ENCODE measurements at places on chromosomes 4 and X.

- DNase-seq: no peak
These were observed 104.1 kb upstream of the DHX15 start for GRCh38 chr4:24688453-24688852.

- DNase-seq: peak; percentile 61
These were observed 52.4 kb upstream of the TMEM33 start for GRCh38 chr4:41882625-41883347.

DNA sequence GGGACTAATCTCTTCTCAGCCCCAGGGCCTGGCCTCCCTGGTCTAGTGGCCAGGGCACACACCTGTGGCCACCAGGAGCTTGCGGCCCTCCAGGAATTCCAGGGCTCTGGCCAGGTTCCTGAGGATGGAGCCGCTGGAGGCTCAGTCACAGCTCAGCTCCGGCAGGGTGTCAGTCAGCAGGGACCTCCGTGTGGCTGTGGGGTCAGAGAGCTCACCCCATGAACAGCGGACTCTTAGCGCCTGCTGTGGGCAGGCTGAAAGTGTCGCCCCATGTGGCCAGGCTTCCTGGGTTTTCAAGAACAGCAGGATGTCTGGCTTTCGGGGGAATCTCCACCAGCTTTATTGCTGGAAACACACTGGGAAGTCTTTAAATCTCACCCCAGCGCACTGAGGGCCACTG lies 19.3 kb upstream of the SH3TC1 start:
- DNase-seq: no peak

GRCh38 chr4:26723216-26723615 lies 137.4 kb upstream of the STIM2 start:
- no peak for DNase-seq

- DNase-seq: no peak
These were observed 472.6 kb upstream of the CPEB2 start for GRCh38 chr4:14529653-14530052.

DNA sequence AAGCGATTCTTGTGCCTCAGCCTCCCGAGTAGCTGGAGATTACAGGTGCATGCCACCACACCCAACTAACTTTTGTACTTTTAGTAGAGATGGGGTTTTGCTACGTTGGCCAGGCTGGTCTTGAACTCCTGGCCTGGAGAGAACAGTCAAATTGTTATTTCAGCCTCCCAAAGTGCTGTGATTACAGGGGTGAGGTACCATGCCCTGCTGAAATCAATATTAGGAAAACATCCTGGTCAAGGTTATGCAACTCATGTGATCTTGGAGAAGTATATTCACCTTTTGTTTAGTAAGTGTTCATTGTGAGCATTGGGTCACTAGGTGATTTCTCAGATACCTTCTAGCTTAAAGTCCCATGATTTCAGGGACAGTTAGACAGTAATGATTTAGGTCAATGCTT lies 167.8 kb downstream of the AASDH start:
- DNase-seq: no peak

- no peak for DNase-seq
These were observed 571.1 kb upstream of the DIPK2B start for GRCh38 chrX:45771560-45772340.

GRCh38 chrX:38277136-38277535 lies 50.2 kb downstream of the RPGR start:
- DNase-seq: no peak

DNA sequence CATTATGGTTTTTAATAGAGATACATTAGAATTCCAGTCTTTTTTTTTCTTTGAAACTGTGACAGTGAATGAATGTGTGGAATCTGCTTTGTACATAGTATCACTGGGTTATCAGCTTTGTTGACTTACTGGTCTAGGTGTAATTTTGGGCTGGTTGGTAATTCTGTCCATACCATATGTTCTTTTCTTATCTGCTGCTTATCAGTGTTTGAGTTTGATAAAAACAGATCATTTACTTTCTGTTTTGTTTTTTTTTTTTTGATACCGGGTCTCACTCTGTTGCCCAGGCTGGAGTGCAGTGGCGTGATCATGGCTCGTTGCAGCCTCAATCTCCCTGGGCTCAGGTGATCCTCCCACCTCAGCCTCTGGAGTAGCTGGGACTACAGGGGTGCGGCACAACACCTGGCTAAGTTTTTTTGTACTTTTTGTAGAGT lies 12.4 kb downstream of the WWC2 start:
- no peak for DNase-seq

- no peak for DNase-seq
These were observed 243.9 kb upstream of the SPANXN1 start for GRCh38 chrX:145003443-145003842.

DNA sequence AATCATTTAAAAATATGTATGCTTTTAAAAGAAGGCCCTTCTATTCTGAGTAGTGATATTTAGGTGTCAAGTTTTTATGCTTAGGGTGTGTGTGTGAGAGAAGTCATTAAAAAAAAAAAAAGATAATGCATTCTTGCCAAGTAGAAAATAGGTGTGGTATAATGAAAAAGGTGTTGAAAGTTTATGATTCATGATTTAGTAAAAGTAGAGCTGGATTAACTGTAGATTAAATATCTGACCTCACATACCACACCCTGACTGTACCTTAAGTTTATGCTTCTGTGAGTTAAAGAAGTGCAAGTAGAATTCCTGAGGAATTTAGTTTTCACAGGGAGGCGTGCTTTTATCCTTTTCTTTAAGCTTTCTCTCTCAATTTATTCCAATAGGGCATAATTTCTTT lies 71.1 kb downstream of the BMPR1B start:
- no peak for DNase-seq

GRCh38 chr4:146108756-146109155 lies 66.8 kb upstream of the LSM6 start:
- DNase-seq: no peak

DNA sequence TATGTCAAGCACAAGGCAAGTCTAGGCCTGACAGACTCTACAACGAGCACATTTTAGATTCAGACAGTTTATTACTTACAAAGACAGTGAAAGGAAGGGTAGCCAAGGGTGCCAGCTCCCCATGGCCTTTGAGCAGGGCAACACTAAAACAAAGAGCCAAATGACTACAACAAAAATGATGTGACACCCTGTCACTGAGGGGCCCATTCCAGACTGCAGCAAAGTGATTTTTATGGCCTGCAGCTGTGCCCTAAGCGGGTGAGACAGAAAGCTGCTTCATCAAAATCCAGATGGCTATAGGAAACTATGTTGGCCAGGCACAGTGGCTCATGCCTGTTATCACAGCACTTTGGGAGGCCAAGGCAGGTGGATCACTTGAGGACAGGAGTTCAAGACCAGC lies 13.4 kb upstream of the RP2 start:
- DNase-seq: no peak

GRCh38 chr4:83217721-83218522 lies 66.7 kb downstream of the COQ2 start:
- peak; percentile 33 for DNase-seq
